Tibial nerve (tissue), 4 donors: ENCODE measurements at places on chromosomes 11 and 22. TPM values are rescaled to one million over a fixed set of nuclear protein-coding genes. Genes with fewer than 3 reads are reported as not detected.

DNA sequence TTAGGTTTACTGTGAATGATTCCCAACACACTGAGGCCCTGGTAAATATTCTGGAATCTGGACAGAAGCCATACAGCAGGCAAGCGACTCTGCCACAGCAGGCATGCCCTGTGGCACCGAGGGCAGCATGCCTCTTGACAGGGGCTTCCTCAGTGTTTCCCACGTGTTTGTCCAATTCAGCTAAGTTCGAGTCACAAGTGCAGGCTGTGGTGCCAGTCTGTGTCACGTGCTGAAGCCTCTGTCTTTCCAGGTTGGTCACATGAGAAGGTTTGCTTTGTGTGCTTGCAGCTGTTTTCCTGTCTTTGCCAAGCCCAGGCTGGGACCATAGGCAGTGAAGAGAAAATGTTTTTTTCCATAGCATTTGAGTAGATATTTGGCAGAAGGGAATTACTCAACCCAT lies 2.4 kb upstream of the PPFIBP2 start:
- peak overlapping the region; percentile 96 for H3K27ac ChIP-seq
- H3K4me1 ChIP-seq, result peaks cover 34% of the 10 kb centered on the region
- no peak overlapping the region for H3K4me3 ChIP-seq
- H3K27me3 ChIP-seq, result no peaks in the 10 kb centered on the region

The OR52I1 gene
- total RNA-seq, result not detected

DNA sequence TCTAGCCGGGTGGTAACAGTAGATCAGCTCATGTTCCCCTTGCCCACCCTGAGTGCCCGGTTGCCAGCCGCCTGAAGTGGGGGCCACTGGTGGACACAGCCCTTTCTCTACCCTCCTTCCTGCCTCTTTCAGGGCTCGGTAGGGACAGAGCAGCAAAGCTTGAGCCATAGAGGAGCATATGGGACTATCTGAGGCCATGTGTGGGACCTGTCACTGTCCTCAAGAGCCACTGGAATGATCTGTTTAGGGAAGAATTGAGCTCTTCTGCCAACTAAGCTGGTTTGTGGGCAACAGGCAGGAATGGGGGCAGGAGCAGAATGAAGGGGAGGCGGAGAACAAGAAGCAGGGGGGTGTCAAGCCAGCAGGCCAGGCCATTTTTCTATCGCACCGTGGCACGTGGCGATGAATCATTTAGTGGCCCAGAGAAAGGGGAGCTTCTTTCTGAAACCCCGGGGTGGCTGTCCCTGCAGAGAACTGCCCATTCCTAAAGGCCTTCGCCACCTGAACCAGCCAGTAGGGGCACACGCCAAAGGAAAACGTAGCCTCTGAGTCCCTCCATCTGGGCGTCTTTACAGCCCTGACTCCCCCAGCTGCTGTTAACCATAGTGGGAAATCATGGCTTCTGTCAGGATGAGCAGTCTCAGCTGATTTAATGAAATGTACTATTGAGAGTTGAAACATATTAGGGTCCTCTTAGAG lies 8.8 kb downstream of the ASPHD2 start:
- no peak overlapping the region for H3K4me3 ChIP-seq
- no peak for DNase-seq
- no peaks in the 10 kb centered on the region for H3K36me3 ChIP-seq
- H3K27ac ChIP-seq, result no peak overlapping the region
- H3K4me1 ChIP-seq, result no peaks in the 10 kb centered on the region

- H3K27me3 ChIP-seq, result no peaks in the 10 kb centered on the region
- DNase-seq, result no peak
- H3K4me1 ChIP-seq, result no peaks in the 10 kb centered on the region
- no peak overlapping the region for H3K27ac ChIP-seq
These were observed 20.6 kb downstream of the KCNQ1 start for GRCh38 chr11:2465202-2466068.

DNA sequence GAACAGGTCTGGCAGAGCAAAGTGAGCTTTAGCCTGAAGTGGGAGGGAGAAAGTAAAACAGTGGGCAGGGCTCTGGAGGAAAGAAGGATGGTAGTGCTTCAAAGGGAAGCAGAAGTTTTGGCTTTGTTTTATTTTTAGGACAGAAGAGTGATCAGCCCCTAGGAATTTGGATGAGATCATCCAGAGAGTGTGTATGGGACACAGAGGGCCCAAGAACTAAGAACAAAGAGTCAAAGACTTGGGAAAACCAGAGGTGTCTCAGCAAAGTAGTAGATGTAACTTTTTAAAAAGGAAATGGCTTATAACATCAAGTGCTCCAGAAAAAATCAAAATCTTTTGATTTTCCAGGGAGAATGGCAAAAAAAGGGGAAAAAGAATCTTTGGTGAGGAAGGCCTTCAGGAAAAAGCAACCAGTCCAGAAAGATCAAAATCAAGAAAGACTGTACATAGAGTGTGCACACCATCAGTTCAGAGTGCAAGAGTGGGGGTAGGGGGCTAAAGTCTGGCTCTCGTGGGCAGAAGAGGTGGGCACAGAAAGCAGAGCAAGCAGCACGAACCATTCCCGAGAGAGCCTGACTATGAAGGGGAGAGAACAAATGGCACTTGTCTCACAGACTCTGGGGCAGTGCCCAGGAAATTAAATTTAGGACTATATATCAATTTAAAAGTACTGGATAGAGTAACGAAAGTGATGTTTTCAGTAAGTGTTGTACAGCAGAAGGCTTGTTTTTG lies 30.0 kb downstream of the MAPK1 start:
- no peaks in the 10 kb centered on the region for H3K36me3 ChIP-seq
- no peaks in the 10 kb centered on the region for H3K27me3 ChIP-seq
- no peak overlapping the region for H3K4me3 ChIP-seq
- no peak for DNase-seq

DNA sequence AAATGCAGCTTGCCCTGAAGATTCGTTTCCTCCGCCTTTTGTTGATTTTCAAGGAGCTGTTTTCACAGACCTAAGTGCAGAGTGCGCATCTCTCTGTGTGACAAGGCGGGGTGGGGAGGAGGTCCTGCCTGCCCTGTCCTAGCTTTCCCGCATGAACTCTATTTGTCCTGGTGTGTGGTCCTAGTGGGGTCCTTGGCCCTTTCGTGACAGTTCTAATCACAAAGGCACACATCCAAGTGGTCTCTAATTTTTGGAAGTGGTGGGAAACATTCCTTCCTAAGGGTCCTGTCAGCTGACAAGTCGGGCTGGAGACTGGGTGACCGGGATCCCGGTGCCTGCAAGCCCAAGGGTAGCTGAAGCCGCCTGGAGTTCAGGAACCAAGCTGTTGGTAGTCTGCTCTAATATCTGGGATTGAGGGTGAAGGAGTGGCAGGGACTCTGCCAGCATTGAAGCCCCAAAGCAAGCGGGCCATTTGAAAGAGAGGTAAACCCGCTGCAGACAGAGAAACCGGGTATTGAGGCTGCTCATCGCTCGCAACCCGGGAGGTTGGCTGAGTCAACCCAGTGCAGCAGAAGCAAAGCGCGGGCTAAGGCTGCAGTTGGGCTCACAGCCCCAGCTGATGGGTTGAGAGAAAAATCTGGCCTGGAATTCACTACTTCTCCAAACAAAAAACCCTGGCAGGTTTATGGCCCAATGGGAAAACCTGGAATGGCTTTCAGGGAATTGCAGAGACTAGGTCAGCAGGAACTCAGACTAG lies 28.1 kb upstream of the FBXO3 start:
- DNase-seq, result no peak
- no peaks in the 10 kb centered on the region for H3K27me3 ChIP-seq
- H3K4me1 ChIP-seq, result no peaks in the 10 kb centered on the region
- H3K4me3 ChIP-seq, result peak overlapping the region; percentile 38
- H3K36me3 ChIP-seq, result no peaks in the 10 kb centered on the region
- H3K27ac ChIP-seq, result no peak overlapping the region

The MYBPC3 gene
- 0.60 TPM for total RNA-seq

The OR8D4 gene
- not detected for total RNA-seq

The CARS1 gene
- 35.9 TPM for total RNA-seq

GRCh38 chr11:128361451-128362020 lies 225.8 kb downstream of the ETS1 start:
- no peak overlapping the region for H3K4me3 ChIP-seq
- no peak overlapping the region for H3K27ac ChIP-seq

DNA sequence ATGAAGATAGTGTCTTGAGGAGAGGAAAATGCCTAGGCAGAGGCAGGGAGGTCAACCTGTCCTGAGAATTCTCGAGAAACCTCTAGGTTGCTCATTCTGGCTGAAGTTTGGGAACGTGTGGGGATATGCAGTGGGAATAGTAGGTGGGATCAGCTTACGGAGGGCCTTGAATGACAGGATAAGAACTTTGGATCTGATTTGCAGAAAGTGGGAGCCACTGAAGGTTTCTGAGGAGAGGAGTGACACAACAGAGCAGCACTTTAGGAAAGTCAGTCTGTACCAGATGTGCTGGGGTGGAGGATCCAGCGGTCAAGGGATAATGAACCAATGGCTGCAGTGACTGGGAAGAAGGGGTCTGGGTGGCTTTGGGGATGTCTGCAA lies 2.4 kb downstream of the CD82 start:
- peak overlapping the region; percentile 90 for H3K27ac ChIP-seq
- no peak for DNase-seq
- no peak overlapping the region for H3K4me3 ChIP-seq
- no peaks in the 10 kb centered on the region for H3K36me3 ChIP-seq

DNA sequence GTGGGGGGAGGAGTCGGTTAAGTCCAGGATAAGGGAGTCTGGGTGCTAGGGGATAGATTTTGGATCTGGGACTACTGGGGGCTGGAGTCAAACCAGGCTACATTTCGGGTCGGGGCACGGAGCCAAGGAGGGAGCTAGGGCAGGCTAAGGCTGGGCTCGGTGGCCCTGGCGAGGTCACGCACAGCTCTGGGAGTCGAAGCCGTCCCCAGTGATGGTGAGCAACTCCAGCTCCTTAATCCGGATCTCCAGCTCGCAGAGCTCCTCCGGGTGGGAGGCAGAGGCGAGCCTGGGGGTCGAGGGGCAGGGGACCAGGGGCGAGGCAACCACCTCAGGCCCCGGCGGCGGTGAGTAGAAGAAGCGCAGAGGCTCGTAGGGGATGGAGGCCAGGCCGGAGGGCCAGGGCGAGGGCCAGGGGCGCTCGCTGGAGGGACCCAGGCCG lies 544 bp downstream of the C11orf91 start:
- H3K27ac ChIP-seq, result peak overlapping the region; percentile 70
- no peak for DNase-seq
- H3K27me3 ChIP-seq, result no peaks in the 10 kb centered on the region
- H3K4me3 ChIP-seq, result peak overlapping the region; percentile 59
- H3K4me1 ChIP-seq, result peaks cover 44% of the 10 kb centered on the region

DNA sequence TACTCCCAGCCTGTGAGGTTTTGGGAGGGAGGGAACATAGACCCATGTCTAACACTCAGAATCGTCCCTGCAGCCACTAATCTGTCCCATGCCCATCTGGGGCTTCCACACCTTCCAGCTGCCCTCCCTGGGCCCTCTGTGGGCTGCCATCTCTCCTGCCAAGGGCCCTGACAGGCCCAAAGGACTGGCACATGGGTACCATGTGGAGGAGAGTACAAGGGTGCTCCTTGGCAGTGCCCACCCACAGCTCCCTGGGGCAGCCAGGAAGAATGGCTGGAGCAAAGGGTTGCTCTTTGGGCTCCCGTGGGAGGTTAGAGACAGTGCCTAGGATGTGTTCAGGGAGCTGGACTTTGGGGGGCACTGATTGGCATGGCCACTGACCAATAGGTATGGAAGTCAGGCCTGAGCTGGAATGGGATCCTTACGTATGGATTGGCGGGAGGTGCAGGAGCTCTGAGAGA lies 56.8 kb downstream of the CD82 start:
- no peaks in the 10 kb centered on the region for H3K27me3 ChIP-seq
- no peak for DNase-seq
- no peak overlapping the region for H3K4me3 ChIP-seq
- H3K4me1 ChIP-seq, result peaks cover 6% of the 10 kb centered on the region
- no peak overlapping the region for H3K27ac ChIP-seq

The DAGLA gene
- 2.7 TPM for total RNA-seq

The DUSP8 gene
- total RNA-seq, result 2.8 TPM

DNA sequence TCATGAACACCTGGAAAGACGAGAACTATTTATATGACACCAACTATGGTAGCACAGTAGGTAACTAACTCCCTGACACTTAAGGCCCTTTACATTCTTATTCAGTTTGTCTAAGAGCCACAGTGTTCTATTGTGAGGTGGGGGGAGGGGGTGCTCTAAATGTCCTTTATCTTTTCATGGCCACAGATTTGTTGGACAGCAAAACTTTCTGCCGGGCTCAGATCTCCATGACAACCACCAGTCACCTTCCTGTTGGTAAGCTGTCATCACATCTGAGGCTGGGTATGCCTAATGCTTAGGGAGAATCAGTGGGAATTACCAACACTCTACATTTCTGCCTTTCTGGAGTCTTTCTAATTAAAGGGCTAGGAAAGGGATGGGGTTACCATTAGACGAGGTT lies 30.7 kb downstream of the EHF start:
- no peak for DNase-seq
- no peaks in the 10 kb centered on the region for H3K36me3 ChIP-seq
- no peak overlapping the region for H3K4me3 ChIP-seq
- peaks cover 31% of the 10 kb centered on the region for H3K27me3 ChIP-seq
- no peak overlapping the region for H3K27ac ChIP-seq

- no peaks in the 10 kb centered on the region for H3K36me3 ChIP-seq
- peaks cover 4% of the 10 kb centered on the region for H3K4me1 ChIP-seq
- DNase-seq, result no peak
- H3K4me3 ChIP-seq, result no peak overlapping the region
- H3K27ac ChIP-seq, result no peak overlapping the region
- no peaks in the 10 kb centered on the region for H3K27me3 ChIP-seq
These were observed 27.1 kb upstream of the TMA7B start for GRCh38 chr22:39932918-39933649.

- no peaks in the 10 kb centered on the region for H3K27me3 ChIP-seq
- no peak overlapping the region for H3K4me3 ChIP-seq
These were observed 1.5 kb downstream of the KIF18A start for GRCh38 chr11:28106353-28107043.

DNA sequence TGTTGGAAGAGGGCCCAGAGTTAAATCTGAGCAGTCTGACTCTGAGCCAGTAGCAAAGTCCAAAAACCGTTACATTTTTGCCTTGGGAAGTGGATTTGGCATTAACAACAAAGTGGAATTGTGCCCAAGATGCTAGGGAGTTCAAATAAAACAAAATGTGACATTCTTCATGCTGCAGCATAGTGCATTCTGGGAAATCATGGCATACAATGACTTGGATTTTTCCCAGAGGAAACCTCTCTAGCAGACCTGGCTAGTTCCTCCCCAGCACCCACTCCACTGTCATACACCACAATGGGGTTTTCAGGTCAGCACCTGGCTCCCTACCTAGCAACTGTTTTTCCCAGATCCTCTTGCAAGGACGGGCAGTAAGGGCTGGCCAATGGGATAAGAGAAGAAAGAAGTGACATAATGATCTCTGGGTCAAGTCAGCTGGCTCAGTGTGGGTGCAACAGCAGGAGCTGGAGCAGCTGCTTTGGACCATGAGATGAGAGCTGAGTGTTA lies 24.8 kb upstream of the CYB5R3 start:
- no peaks in the 10 kb centered on the region for H3K36me3 ChIP-seq
- H3K27me3 ChIP-seq, result no peaks in the 10 kb centered on the region
- peak overlapping the region; percentile 25 for H3K27ac ChIP-seq
- DNase-seq, result no peak

The CHRM1 gene
- total RNA-seq, result not detected
